ENCODE measurements at places on chromosomes 3 and 15.

GRCh38 chr3:192080336-192080735 lies 619.4 kb downstream of the PYDC2 start:
- DNase-seq = no peak

DNA sequence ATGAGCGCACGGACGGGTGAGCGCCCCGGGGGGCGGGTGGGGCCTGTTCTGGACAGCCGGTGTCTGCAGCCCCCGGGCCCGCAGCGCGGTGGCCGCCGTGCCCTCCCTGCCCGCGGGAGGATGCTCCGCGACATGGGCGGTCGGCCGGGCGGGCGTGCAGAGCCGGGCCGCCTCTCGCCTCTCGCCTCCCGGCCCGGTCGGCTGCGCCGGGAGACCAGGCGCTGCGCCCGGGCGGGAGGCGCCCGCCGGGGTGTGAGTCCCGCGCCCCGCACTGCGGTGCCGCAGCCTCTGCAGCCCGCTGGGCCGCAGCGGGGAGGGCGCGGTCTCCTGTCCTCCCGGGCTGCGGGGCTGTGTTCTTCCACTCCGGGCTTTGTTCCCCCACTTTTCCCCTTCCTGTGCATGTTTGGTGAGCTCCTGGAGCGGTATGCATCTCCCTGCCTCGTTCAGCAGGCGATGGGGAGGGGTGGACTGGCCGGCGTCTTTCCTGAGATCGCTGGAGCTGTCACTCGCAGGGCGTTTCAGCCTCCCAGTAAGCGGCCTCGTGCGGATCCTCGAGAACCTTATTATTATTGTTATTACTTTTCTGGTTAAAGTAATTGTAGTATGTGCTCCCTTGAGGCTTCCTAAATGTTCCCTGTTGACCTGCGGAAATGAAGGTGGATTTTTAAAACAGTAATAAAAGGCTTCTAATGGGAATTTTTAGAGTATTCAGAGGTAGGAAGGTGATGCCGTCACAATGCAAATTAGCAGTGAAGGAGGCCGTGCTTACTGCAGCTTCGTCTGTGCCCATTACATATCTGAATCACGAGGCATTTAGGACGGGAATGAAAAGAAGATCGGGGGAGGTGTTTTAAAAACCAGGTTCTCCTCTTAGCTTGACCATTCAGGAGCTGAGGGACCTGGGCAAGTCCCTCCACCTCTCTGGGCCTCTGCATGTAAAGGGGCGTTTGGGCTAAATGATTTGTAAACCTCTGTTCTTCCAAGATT lies 593 bp downstream of the TMOD2 start:
- DNase-seq = peak; percentile 29

DNA sequence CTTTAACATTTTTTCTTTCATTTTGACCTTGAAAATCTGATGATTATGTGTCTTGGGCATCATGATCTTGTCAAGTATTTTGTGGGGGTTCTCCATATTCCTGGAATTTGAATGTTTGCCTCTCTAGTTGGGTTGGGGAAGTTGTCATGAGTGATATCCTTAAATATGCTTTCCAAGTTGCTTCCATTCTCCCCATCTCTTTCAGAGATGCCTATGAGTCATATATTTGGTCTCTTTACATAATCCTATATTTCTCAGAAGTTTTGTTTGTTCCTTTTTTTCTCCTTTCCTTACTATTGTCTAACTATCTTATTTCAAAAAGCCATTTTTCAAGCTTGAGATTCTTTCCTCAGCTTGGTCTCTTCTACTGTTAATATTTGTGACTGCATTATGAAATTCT lies 69.0 kb upstream of the CCDC80 start:
- no peak for DNase-seq

GRCh38 chr3:193391902-193392301 lies 13.3 kb upstream of the ATP13A5 start:
- DNase-seq = peak; percentile 26

GRCh38 chr3:168427835-168428475 lies 332.2 kb upstream of the GOLIM4 start:
- no peak for DNase-seq

DNA sequence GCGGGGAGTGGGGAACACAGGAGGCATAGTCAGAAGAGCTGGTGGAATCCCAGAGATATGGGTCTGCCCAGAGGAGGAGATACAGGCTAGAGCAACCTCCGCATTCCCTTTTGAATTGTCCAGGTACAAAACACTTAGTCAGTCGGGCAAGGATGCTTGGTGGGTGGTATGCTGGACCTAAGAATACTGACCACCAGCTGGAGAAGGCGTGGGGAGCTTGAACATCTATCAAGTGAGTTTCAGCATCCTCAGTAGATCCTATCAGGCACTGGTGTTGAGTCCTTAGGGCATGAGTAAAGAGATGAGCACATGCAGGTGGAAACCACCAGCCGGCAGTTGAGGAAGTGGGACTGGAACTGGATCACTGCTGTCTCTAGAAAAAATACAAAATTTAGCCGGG lies 14.7 kb upstream of the DIS3L start:
- no peak for DNase-seq

DNA sequence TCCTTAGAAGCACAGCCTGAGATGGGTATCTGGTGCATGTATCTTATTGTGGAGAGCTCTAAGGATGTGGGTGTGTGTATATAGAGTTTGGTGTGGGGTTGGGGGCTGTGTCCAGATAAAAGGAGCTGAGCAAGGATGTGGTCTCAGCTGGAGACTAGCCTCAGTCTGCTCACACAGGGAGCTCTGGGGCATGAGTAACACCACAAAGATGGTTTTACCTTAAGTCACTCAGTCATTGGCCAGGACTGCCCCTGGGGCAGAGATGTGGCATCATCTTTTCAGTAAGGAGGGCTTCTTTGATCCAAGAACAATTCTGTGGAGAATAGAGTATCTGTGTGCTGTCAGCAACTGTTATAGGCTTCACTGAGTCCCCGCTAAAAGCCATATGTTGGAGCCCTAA lies 163.4 kb upstream of the NUDT16 start:
- DNase-seq = no peak

DNA sequence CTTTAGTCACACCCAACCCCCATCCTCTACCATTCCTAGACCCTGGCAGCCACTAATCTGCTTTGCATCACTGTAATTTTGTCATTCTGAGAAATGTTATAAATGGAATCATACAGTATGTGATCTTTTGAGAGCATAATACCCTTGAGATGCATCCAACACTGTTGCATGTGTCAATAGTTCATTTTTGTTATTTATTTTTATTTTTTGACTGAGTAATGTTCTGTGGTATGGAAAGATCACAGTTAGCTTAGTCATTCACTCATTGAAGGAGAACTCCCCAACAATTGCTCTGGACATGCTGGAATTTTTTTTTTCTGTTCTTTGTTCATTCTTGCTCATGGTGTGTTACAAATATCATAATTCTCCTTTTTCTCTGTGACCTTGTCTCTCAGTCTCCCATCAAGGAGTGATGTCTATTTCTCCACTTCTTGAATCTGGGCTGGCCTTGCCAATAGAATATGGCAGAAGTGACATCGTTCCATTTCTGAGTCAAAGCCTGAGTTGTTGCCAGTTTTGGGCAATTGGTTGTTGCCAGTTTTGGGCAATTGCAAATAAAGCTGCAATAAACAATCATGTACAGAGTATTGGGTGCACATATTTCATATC lies 6.8 kb upstream of the ADPGK start:
- no peak for DNase-seq

DNA sequence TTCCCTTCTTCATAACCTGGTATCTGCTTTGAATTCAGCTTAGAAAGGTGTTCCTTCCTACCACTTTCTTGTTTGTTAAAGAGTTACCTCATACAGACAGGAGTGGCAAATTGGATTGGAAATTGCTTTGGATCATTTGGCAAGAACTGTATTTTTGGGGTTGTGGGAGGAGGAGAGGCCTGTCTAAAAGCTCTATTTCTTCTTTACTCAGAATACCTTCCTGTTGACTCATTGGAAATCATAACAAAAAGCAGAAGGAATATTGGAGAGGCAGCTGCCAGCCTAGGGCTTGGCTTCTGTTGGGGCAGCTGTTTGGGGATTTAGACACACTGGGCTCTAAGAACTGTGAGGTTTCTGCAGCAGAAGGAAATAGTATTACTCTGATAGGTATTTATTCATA lies 14.2 kb downstream of the IQGAP1 start:
- DNase-seq = no peak

GRCh38 chr3:185030399-185030798 lies 122.5 kb downstream of the C3orf70 start:
- DNase-seq = no peak

DNA sequence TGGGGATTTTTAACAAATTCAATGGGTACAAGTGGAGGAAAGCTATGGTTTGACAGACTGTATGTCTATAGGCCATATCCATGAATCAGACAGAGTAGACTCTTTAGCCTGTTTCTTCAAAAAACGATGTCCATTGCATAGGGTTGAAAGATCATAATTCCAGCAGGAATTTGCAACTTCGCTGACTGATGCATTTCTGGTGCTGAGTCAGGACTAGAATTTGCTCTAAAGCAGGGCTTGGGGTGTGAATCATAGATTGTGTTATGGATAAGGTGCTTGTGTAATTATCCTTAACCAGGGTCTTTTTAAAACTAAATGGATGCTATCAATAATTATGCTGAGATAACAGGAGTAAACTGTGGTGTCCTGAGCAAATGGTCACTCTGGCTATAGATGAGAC lies 200.4 kb upstream of the TBC1D5 start:
- DNase-seq = no peak

- no peak for DNase-seq
These were observed 39.8 kb downstream of the TSC22D2 start for GRCh38 chr3:150447631-150448465.

DNA sequence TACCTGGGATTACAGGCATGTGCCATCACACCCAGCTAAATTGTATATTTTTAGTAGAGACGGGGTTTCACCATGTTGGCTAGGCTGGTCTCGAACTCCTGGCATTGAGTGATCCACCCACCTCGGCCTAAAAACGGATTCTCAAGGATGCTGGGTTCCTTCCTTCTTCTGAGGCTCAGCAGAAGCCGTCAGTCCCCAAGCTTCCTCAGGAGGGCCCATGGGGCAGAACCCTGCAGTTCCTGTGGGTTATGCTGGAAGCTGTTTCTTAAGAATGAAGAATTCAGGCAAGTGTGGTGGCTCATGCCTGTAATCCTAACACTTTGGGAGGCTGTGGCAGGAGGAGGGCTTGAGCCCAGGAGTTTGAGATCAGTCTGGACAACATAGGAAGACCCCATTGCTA lies 29.0 kb upstream of the ZNF710 start:
- no peak for DNase-seq

Data from neuronal stem cell (in vitro differentiated cells).